ENCODE measurements at places on chromosomes 2 and 18.

GRCh38 chr18:2908166-2908945 lies 61.5 kb downstream of the EMILIN2 start:
- no peak for DNase-seq

- no peak for DNase-seq
Measured at GRCh38 chr2:181054843-181055242, 74.4 kb downstream of the UBE2E3 start.

DNA sequence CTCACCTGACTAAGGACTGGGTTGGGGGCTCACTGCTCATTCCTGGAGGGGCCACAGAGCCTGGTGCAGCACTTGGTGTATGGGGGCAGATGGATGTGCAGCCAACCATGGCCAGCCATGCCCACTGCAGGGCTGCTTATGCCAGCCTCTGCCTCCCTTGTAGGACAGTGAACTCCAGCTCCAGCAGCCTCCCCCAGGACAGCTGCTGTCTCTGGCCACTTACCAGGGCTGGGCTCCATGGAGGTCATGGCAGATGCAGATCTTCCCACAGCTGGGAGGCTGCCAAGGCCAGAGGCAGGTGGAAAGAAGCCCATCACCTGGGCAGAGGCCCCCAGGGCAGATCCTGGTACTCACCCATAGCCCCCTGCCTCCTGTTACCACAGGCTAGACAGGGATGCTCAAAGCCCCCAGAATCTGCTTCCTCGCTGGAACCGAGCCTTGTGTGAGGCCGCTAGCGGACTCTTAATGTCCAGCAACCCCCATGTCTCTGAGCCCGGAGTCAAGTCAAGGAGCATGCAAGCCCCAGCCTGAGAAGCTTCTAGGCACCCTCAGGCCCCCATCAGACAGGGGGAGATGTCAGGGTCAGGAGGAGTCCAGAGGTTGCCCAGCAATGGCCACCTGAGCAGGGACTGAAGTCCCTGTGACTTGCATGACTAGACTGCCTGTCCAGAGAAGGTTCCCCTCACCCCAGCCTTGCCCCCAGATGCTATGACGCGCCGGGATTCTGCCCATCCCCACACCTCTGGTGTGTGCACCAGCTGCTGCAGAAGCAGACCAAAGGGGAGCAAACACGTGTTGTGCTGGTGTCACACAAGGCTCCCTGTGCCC lies 123.6 kb downstream of the TWIST2 start:
- DNase-seq, result no peak

GRCh38 chr2:167861574-167862193 lies 385.7 kb downstream of the STK39 start:
- no peak for DNase-seq

- no peak for DNase-seq
Measured at GRCh38 chr2:116329280-116329679, 1485.2 kb upstream of the DDX18 start.

- no peak for DNase-seq
Measured at GRCh38 chr18:46336278-46337111, 232.3 kb downstream of the HAUS1 start.
